Stimulated activated CD4-positive, alpha-beta T cell treated with anti-CD3 and anti-CD28 coated beads, TNF-alpha, amount 100 ng/mL, for 1 hour (primary cell): ENCODE measurements at places on chromosomes 3 and 15.
A peak's percentile ranks its signal among the peaks of the same experiment; 100 is the strongest.

GRCh38 chr3:149582395-149582794 lies 75.4 kb downstream of the WWTR1 start:
- DNase-seq = no peak

DNA sequence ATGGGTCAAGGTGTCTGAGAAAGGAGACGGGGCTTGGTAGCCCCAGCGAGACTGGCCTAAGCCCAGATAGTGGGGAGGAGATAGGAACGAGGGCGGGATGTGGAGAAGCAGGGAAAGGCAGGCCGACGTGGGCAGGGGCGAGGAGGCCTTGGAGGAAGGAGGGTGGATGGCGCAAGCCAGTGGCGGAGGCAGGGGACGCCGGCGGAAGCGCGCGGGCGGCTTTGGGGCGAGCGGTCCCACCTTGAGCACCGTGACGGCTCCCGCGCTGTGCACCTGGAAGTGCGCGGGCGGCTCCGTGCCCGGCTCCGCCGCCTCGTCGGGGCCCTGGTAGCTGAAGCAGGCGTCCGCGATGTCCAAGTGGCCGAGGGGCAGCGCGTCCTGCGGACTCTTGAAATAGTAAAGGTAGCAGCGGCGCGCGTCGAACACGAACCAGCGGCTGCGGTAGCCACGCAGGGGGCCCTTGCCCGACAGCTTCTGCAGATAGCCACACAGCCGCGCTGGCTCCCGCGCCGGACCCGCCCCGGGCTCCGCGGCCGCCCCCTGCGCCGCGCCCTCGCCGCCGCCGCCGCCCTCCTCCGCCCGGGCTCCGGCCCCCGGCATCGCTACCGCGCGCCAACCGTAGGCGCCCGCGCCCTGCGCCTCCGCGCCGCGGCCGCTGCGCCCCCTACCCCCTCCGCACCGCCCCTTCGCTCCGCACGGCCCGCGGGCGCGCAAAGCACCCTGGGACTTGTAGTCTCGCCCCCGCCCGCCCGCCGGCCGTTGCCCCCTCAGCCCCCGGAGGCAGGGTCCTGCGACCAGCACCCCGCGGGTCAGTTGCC lies at the start of gene TBC1D2B:
Gene TBC1D2B, minus strand, starts transcription at position 659 of the 818 bp plus-strand sequence. Its CDS starts 59 bp downstream, at position 600.
- peak; percentile 67 for DNase-seq

DNA sequence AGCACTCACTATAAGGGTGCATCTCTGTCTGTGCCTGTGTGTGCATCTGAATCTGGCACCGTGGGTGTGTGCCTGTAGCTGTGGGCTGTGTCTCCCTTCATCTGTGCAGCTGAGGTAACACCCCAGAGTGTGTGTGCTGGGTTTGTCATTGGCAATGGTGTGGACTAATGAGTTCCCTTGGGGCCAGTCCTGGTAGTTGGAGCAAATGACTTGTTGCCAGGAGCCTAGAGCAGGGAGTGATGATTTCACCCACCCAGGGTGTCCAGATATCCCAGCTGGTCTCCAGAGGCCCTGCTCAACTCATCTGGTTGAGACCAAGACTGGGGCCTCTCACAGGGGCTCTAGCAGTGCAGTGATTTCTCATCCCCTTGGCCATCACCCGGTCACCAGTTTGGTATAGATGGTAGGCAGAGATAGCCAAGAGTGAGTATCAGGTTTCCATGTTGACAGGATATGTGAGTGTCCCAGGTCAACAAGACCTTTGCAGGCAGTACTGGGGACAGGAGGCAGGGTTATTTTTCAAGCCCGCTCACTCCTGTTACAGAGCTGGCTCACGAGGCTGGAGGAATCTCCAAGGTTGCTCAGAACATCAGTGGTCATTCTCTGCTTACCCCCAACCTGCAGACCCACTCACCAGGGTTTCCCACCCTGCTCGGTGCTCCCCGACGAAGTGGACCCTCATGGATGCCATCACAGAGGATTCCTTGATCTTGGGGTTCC lies 4.1 kb upstream of the HDAC11 start:
- DNase-seq = no peak

- no peak for DNase-seq
These were observed 57.2 kb upstream of the USP3 start for GRCh38 chr15:63447017-63447676.

- no peak for DNase-seq
These were observed 102.4 kb upstream of the RASGRP1 start for GRCh38 chr15:38666865-38667510.

DNA sequence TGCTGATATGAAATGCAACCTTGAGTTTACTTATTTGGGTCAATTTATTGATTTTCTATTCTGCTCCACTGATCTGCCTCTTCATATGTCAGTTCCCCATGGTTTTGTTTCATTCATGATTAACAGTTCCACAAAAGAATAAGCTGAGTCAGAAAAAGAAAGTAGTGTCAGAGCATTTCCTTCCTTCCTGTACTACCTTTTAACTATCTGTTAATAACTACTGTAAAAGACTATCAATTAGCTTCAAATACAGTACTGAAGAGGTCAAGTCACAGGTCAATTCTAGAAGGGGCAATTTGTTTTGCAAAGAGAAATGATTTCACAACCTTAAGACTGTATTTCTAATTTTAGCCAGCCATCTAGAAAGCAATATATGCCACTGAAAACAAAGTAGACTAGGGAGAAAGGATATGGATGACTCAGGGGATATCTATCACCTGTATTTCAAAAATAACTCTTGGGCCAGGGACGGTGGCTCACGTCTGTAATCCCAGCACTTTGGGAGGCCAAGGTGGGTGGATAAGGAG lies 129.5 kb downstream of the TFDP2 start:
- no peak for DNase-seq

DNA sequence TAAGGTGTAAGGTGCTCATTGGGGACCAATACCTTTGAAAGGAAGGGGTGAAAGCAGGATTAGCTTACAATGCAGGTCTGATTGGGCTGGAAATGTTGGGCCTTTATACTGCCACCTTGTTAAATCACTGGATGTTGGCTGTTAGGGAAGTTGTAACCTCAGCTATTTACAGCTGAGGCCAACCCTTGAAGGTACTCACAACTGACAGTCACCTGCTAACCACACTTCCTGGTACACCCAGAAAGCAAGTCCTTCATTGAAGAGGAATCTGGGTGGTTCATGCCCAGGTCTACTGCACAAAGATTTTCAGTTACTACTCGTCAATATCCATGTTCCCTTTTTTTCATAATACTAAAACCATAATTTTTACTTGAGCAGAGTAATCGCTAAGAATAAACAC lies 65.4 kb upstream of the CLDN18 start:
- no peak for DNase-seq

GRCh38 chr3:86744051-86744450 lies 246.9 kb downstream of the VGLL3 start:
- DNase-seq = no peak

DNA sequence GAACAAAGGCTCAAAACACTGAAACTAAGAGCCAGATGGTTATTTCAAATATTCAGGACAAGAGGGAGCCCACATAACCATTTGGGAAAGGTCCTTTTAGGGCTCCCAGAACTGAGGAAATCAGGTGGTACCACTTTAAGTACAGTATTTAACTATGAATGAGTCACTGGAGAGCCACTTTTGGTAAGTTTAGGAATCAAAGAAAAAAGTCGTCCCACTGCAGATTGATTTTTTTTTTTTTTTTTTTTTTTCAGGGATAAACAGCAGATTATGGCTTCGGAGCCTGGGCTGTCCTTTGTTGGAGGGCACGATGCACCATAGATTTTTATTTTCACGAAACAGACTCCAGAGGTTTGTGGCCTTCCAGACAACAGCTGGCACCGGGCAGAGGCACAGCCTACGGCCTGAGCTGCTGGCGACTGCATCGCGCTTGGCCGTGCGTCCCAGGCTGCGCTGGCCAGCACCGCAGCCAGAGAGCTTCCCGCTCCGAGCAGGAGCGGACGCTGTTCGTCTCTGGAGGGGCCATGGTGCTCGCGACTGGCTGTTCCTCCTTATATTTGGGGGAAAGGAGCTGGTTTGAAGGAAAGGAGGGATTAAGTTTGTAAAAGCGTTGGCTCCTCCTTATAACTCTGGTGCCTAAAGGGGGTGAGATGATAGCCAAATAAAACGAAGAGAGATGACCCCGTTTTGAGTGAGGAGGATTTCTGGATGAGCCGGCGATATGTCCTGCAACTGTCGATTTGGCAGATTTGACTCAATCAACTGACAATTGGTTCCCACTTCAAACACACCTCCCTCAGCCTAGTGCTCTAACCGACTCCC lies 152.9 kb upstream of the GOLIM4 start:
- no peak for DNase-seq
